ENCODE measurements at places on chromosomes 12 and 14.

DNA sequence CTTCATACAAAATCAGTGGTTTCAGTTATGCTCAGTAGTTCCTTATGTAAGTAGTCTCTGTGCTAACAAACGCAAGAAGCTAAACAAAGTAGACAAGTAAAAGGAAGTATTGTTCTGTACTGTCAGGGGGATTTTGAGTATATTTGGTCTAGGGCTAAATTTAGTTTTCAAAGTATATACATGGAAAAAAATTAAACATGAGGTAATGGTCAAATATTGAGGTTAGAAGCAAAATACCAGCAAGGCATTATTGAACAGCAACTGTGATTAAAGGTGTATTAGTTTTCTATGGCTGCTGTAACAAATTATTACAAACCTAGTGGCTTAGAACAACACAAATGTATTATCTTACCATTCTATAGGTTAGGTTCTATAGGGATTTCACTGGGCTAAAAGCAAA lies 18.8 kb downstream of the GNG2 start:
- no peak for DNase-seq

GRCh38 chr12:115983226-115983798 lies 294.2 kb downstream of the MED13L start:
- no peak for DNase-seq

DNA sequence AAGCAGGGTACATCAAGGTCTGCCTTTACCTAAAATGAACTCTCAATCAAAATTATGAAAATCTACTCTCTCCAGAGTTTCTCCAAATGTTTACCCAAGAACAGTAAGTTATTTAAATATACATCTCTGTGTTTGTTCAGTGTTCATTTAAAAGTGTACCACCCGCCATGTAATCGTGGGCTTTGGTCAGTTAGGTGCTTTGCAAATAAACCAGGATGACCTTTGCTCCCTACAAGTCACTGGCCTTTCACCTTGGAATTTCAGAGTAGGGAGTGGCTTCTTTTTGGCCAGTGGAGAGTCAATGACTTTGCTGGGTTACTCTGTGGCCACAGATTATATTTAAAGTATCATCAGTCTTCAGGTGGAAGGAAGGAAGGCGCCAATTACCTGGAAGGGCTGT lies 74.6 kb upstream of the PTPRB start:
- no peak for DNase-seq

- DNase-seq, result no peak
These were observed 77.6 kb upstream of the DACT1 start for GRCh38 chr14:58560208-58560607.

DNA sequence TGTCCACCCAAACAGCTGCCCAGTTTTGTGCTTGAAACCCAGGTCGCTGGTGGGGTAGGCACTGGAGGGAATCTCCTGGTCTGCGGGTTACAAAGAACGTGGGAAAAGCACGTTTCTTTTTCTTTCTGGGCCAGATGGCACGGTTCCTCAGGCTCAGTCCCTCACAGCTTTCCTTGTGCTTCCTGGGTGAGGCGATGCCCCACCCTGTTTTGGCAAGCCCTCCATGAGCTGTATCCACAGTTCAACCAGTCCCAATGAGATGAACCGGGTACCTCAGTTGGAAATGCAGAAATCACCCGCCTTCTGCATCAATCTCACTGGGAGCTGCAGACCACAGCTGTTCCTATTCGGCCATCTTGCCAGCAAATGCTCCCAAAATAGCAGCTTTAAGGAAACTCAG lies 51.4 kb upstream of the TMTC2 start:
- DNase-seq, result no peak

GRCh38 chr12:131226345-131227265 lies 272.9 kb downstream of the ADGRD1 start:
- DNase-seq, result no peak

GRCh38 chr12:52865090-52865944 lies 16.5 kb upstream of the KRT78 start:
- peak; percentile 33 for DNase-seq

DNA sequence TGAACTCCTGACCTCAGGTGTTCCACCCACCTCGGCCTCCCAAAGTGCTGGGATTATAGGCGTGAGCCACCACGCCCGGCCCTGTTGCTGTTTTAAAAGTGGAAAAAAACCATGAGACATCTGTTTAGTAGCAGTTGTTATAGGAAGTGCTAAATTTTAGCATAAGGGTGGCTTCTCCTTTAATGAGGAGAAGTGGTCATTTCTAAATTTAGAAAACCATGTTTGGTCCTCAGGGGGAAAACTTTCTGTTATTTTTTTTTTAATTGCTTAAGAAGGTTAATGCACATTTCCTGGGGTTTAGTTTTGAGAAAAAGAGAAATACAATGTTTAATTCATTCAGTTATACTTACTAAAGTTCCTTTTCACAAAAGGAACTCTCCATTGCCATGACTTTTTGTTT lies 102.1 kb downstream of the MYRFL start:
- DNase-seq, result no peak

GRCh38 chr12:131035245-131035681 lies 81.6 kb downstream of the ADGRD1 start:
- no peak for DNase-seq

DNA sequence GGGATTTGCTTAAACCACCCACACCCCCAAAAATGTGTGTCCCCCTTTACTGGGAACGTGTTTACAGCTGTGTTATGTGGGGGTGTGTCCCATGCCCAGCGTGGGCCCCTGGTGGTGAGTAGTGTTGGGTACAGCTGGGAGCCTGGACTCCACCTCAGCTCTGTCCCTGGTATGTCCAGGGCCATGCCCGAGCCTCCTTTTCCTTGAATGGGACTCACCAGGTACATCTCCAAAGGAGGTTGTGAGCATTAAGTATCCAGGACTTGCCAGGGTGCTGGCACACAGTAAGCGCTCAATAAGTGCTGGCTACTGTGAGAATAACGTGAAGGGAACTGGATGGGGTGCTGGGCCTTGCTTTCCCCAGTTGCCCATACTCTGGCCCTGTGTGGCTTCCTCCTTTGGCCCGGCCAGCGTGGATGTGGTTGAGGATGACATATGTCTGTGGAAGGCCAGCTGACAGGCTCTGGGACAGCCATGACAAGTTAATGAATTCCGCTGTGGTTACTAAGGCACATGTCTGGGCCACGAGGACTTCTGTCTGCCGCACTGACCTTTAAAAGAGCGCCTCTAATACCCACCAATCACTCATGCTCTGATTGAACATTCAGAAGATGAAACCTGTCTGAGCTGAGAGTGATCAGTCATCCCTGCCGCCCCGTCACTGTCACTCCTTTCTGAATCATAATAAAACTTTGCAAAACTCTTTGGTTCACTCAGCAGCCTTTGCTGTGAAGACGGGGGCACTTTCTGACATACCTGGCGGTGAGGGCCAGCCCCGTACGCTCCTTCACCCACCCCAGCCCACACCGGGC lies 74.7 kb downstream of the DIO3 start:
- no peak for DNase-seq

DNA sequence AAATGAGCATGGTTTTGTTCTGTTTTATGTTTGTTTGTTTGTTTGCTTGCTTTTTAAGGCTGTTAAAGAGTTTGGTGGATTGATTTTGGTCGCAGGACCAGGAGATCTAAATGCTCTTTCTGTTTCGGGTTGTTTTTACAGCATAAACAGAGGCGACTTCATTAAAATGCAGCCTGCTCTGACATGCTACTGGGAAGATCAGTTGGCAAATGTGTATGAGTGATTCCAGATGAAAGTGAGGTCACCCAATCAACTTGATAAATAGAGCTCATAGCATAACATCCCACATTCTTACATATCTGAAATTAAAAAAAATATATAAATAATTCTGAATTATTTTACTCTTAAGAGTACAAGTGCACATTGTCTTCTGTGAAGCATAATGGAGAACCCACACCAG lies 947.7 kb downstream of the GALC start:
- no peak for DNase-seq

GRCh38 chr12:96437171-96437445 lies 36.9 kb upstream of the CDK17 start:
- DNase-seq, result no peak

DNA sequence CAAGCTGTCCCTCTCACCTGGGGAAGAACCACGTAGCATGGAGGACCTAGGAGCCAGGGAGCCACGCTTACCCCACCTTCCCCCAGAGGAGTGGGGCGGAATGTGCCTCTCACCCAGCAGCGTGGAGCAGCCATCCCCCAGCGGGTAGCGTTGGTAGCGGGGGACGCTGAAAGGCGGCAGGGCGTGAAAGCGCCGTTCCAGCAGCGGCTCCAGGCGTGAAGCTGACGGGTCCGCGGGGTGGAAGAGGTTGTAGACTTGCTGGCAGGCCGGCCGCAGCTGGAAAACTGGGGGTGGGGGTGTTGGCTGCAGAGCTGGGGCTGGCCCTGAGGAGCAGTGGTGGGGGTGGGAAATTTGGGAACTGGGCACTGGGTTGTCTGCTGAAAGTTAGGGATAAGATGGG lies 11.9 kb downstream of the ARL6IP4 start:
- no peak for DNase-seq

DNA sequence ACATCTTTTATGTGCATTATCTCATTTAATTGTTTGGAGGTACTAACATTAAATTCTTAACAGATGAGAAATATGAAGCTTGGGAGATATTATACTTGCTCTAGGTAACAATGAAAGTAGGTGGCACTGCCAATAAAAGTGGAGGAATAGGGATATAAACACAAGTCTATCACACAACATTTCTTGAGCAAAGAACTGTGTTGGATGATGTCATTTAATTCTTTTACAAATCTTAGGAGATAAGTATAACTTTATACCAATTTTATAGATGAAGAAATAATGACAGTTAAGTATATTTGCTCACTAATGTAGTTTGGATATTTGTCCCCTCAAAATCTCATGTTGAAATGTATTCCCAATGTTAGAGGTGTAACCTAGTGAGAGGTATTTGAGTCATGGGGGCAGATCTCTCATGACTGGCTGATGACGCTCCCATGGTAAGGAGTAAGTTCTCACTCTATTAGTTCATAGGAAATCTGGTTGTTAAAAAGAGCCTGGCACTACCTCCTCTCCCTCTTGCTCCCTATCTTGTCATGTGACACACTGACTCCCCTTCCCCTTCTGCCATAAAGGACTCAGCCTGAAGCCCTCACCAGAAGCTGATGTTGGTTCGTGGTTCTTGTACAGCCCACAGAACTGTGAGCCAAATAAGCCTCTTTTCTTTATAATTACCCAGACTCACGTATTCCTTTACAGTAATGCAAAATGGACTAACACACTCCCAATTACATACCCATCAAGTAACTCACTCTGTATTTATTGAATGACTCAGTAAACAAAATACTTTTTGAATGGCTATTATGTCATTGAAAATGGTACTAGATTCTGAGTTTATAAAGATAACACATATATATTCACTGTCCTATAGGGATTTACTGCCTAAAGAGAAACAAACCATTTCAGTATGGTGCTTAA lies 146.8 kb upstream of the KITLG start:
- no peak for DNase-seq

GRCh38 chr14:102201776-102202175 lies 62.1 kb downstream of the WDR20 start:
- no peak for DNase-seq

DNA sequence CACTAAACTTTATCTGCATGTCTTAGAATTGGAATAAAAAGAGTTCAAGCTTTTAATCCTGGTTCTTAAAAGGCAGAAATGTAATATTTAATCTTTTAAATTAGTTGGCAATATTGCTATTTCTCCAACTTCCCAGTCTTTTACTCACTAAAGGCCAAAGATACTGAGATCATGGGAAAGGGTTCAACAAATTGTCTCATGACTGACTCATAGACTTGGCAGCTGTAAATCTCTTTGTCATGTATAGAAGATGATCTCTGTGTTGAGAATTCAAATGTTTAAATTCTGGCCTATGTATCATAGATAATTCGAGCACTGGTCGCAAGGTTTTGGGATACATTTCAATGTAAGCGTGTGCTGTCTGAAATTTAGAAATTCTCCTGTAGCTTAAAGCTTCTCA lies 40.1 kb upstream of the STRAP start:
- no peak for DNase-seq

- no peak for DNase-seq
These were observed 65.5 kb upstream of the PRKD1 start for GRCh38 chr14:29993143-29993542.

- DNase-seq, result no peak
These were observed 29.2 kb upstream of the FKBP4 start for GRCh38 chr12:2765608-2766007.

DNA sequence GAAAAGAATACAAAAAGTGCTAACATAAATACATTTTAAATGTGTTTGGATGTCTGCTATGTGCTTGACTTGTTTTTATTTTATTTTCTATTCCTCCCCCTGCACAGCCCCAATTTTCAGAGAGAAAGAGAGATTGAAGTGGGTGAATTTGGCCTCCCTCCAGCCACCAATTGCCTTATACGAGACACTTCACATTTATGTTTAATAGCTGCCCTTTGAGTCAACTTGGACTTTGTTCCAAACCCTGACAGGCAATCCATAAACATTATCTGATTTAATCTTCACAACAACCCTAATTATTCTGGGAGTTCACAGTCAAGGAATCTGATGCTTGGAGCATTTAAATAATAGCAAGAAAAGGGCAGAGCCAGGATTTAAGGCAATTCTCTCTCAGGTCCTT lies 161.7 kb downstream of the SLC15A4 start:
- DNase-seq, result no peak

- no peak for DNase-seq
These were observed 149.7 kb downstream of the PHLDA1 start for GRCh38 chr12:75881920-75882319.

DNA sequence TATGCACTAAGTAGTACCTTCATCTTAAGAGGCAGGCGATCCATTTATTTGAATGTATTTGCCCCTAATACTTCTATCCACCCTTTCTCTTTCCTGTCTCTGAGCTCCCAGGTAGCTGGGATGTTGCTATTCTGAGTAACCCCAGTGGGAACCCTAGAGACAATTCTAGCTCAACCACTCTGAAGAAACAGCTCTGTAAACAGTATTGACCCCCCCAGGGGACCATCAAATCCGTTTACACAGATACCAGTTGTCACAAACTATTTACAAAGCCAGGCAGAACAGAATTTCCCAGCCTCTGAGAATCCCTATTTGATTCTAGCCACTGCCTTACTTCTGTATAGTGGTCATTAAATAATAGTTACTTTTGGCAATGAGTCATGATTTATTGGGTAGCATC lies 64.9 kb downstream of the MIPOL1 start:
- DNase-seq, result no peak

GRCh38 chr12:70217416-70217815 lies 25.8 kb upstream of the CNOT2 start:
- DNase-seq, result no peak

GRCh38 chr12:107775093-107775721 lies 703 bp downstream of the ASCL4 start:
- no peak for DNase-seq

- no peak for DNase-seq
These were observed 75.5 kb upstream of the CPSF6 start for GRCh38 chr12:69163681-69164362.

DNA sequence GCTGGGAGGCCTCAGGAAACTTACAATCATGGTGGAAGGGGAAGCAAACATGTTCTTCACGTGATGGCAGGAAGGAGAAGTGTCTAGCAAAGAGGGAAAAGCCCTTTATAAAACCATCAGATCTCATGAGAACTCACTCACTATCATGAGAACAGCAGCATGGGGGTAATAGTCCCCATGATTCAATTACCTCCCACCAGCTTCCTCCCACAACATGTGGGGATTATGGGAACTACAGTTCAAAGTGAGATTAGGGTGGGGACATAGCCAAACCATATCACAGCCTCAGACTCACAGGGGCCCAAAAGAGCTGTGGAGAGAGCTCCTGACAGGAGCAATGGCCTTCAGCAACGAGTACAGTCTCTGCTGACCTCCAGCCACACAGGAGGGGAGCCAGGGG lies 151.4 kb downstream of the GXYLT1 start:
- DNase-seq, result no peak

- peak; percentile 72 for DNase-seq
These were observed 685 bp upstream of the MYL6B start for GRCh38 chr12:56151672-56152131.

- no peak for DNase-seq
These were observed 155.5 kb downstream of the PTPRO start for GRCh38 chr12:15477761-15478160.
